Epithelial cell of umbilical artery (primary cell): ENCODE measurements at places on chromosomes 5 and 9. TPM values are rescaled to one million over a fixed set of nuclear protein-coding genes. Genes with fewer than 3 reads are reported as not detected.

PCDHGC3 gene
- 6.5 and 7.8 TPM in 2 replicates for total RNA-seq

GZMA gene
- 0.65 TPM in 1 of 2 replicates, not detected in the other for total RNA-seq

TRPM6 gene
- under 0.01 TPM in 2 replicates for total RNA-seq

CDKN2A gene
- total RNA-seq = 2.1 and 4.9 TPM in 2 replicates

PITX1 gene
- total RNA-seq = 0.15 and 0.32 TPM in 2 replicates

ABO gene
- total RNA-seq = not detected in 2 replicates

TMEFF1 gene
- total RNA-seq = 3.8 and 7.8 TPM in 2 replicates
